Putamen (tissue), 1 donor: ENCODE measurements at places on chromosomes 5 and 9.

- DNase-seq = no peak
Observed at GRCh38 chr9:137982200-137982599, 104.6 kb downstream of the CACNA1B start.

DNA sequence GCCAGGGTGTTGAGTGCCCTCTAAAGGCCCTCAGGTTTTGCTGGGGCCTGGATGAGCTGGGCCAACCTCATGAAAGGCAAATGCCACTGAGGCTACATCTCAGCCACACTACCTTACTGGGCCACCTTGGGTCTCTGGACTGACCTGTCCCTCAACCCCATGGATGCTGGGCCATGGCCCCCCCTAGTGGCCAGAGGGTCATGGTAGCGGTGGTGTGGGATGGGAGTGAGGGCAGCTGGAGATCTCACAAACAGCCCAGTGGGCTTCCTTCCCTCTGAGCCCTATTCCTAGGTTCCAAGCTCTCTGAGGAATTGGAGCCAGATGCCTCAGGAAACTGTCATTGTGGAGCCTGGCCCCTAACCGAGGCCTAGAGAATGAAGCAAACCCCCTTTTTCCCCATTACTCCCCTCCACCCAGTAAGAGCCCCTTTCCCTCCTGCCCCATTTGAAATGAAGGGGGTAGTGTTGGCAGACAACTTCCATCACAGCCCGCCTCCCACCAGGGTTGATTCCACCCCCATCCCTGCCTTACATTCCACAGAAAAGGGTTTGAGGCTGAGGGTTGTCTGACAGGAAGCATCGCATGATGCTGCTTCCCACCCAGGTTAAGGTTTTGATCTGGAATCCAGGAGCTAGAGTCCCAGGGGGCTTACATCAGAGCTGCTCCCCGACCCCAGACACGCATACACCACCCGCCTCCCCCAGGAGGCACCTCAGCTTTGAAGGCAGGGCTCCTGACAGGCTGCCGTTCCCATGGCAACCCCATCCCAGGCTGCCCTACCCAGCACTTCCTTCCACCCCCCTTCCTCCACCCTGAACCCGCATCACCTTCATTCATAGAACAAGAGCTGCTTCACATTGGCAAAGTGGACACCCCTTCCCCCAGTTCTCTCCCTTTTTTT is 63.9 kb downstream of the PCDH1 start:
- peak; percentile 63 for DNase-seq

DNA sequence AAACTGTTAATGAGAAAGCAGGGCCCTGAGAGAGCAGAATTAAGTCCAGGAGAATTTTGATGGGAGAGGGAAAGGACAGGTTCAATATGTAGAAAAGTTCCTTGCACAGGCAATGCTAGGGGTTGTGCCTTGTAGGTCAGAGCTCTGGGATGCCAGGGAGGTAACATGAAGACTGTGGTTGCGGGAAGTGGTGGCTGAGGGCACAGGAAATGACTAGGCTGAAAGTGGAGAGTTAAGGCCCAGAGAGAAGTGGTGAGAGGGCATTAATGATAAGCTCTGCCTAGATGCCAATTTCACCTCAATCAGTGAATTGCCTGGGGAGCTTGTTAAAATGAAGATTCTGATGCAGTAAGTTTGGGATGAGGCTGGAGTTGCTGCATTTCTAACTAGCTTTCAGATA is 31.5 kb upstream of the PPP3R2 start:
- DNase-seq = no peak

- no peak for DNase-seq
Observed at GRCh38 chr5:17261075-17261474, 43.6 kb downstream of the BASP1 start.

DNA sequence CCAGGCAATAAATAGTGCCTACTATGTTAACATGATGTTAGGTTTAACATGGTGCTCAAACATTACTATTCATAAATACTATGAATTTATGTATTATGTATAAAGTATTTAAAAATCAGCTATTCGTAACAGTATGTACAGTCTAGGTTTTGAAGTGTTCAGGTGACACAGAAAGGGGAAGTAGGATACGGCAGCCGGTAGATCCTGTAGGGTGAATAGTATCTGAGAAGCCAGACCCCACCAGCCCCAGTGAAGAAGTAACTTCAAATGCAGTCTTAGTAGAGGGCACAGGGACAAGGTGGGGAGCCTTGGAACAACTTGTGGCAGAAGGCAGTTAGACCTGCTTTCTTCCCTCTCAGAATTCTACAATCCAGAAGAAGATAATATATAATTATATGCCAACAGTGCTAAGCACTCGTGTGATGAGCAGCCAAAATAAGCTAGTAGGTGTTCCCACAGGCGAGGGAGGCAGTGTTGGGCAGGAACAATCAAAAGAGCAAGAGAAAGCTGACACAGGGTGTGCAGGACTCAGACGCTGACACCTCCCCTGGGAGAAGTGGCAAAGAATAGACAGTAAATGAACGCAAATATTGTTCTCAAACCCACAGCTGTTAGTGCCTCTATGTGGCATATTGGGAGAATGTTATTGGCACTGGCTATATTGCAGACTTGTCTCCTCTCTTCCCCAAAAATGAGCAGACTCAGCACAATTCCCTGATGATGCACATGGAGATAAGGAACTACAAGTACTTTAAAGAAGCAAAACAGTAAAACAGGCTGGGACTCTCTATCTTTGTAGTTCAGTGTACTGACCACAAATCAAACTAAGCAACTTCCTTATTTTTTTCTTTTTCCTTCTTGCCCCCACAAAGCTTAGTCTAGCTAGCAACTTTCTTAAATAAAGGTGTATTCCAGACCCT is 4.6 kb downstream of the ZNF367 start:
- DNase-seq = peak; percentile 54

GRCh38 chr9:127937388-127938297 is at the start of gene DPM2:
DPM2 (minus strand) TSS chr9:127937854; CDS start chr9:127937820, 34 bp downstream.
- peak; percentile 83 for DNase-seq

DNA sequence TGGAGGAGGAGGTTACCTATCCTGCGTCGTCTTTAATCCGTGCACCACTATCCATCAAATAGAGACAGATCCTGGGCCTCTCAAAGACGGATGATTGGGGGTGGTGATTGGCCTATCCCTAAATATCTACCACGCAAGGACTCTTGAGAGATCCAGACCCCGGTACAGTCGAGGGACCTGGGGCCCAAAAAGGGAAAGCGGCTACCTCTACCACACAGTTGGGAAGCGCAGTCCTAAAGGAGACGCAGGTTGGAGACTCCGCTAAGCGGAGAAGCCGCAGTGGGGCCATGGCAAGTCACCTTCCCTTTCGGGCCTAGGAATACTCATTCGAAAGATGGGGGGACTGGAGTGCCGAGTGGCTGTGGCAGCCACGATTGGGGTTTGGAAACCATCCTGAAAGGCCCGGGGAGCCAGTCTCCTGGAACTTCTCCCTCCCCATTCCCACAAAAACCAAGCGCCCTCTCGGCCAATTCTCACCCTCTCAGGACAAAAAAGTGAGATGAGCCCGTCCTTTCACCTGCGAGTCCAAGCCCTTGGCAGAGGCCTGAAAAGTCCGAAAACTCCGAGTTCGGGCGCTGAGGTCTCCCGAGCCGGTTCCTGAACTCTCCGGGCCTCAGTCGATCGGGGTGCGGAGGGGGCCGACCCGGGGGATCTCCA is 499 bp upstream of the FOXE1 start:
- no peak for DNase-seq
